ENCODE measurements at places on chromosomes 6 and 20.

DNA sequence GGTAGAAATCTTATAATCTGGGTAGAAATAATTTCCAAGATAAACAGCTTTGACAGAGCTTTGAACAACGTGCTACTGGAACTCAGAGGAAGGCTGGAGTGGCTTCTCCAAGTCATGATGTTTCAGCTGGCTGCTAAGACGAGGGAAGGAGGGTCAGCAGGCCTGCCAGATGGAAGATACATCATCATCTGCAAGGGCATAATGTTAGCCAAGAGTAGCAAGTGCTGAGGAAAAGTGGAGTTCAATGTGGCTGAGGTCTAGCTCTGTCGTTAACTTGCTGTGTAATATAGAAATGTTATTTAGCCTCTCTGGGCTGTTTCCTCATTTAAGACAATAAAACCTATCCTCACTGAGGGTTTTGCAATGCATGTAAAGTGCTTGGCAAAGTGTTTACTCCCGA lies 35.1 kb downstream of the RGS17 start:
- DNase-seq: no peak

DNA sequence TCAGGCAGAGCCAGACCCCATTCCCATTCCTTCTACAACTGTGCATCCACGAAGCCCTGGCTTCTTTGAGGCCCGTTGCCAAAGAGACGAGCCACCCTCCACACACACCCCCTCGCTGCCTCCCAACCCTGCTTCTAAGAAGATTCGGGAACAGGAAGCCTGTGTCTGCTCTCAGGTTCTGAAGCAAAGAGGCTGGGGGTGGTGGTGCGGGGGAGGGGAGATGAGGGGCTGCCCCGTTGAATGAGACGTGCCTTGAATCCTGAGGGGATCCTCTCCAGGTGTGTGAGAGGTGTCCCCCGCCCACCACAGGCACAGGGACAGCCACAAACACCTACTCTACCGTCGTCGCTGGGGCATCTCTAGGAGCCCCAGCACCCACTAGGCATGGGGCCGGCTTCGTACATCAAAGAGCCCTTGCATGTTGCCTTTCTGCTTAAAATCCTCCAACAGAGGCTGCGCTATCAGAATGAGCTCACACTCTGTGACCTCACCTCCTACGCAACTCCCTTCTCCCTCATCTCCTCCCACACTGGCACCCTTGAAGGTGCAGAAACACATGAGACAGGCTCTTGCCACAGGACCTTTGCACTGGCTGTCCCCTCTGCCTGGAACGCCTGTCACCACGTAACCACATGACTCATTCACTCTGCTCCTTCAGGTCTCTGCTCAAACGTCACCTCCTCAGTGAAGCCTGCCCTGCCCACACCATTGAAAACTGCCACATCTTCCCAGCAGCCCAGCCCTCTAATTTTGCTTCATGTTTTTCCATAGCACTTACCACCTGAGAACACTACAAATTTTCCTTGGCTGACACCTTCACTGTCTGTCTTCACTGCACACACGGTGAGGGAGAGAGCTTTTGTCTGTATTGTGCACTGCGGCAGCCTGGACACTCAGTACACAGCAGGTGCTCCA lies 58.5 kb downstream of the PREX1 start:
- peak; percentile 90 for DNase-seq

DNA sequence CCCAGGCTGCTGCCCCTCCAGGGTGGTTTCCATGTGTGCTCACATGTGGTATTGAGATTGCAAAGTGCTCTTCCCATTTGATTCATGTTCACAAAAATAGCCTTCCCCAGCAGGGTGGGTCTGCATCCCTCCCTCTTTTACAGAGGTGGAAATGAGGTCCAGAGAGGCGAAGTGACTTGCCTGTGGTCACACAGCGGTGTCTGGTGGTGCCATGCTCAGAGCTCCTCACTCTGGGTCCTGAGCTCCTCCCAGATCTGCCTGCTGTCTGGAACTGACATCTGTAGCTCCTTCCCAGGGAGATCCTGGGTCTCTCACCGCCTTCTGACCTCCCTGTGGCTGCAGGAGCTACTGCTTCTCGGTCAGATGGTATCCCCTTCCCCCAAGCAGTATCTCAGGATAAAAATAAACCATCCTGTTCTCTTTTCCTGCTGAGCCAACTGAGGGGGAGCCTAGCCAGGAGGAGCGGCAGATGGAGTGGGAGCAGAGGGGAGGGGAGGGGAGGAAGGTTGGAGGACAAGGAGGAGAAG lies 11.9 kb downstream of the CD40 start:
- DNase-seq: peak; percentile 14

DNA sequence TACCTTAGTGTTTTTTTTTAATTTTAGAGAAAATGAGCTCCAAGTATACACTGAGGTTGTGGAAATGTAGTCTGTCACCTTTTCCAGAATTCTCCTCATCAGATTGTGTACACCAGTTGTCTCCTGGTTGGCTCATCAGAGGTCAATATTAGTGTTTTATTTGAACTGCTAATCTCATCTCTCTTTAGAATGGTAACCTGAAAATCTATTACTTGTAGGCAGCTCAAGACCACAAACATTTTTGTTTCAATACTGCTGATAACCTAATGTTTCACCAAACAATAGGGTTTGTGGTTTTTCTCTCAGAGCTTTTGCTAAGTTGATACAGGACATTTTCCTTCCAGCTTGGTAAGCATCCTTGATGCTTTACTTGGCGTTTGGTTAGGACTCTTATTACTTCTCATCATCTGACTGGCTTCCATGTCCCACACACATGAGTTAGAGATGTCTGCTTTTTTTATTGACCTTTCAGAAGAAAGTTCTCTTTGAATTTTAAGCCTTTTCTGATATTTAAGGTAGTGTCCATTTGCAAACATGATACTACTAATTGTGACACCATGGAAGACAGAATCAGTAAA lies 15.1 kb downstream of the ADGRG6 start:
- DNase-seq: no peak

GRCh38 chr6:169253337-169254238 lies at the start of gene THBS2:
TSS of gene THBS2 (minus strand) at chr6:169253846. CDS start at chr6:169250784, 3,062 bp downstream.
- no peak for DNase-seq

DNA sequence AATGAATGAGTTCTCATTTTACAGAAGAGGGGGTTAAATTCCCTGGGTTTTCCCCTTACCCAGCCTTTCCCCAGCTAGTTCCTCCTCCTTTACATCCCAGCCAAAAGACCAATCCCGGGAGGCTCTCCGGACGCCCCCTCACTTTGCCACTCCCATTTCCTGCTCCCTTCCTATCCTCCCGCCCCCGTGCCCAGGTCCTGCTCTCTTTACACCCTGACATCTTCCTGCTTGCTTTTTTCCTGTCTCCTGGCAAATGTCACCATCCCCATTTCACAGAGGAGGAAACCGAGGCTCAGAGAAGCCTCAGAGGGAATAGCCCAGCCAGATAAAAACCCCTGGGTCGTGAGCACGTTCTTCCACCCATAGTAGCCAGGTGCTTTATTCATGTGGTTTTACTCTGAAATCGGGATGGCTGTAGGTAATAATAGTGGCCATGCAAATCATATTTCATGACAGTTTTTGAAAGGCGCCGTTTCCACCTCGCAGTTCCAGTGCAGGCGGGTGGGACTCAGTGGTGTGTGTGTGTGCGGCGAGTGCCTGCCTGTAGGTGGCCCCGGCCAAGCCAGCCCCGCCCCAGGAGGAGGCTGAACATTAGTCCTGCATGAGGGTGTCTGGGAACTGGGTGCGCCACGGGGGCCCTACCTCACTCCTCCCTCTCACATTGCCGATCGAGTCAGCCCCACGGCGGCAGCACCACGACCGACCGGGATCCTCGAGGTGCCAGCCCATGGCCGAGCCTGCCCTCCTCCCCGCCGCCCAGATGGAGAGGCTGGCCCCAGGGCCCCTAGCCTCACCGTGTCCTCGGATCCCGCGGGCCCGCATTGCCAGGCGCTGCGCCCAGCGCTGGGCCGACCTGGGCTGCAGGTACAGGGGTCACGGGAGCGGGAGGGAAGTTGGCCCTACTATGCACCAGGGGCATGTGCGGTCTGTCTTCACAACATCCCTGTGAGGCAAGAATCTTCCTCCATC lies at the start of gene ARHGAP40:
Gene ARHGAP40, plus strand, starts transcription at position 594 of the 969 bp plus-strand sequence.
- peak; percentile 32 for DNase-seq

DNA sequence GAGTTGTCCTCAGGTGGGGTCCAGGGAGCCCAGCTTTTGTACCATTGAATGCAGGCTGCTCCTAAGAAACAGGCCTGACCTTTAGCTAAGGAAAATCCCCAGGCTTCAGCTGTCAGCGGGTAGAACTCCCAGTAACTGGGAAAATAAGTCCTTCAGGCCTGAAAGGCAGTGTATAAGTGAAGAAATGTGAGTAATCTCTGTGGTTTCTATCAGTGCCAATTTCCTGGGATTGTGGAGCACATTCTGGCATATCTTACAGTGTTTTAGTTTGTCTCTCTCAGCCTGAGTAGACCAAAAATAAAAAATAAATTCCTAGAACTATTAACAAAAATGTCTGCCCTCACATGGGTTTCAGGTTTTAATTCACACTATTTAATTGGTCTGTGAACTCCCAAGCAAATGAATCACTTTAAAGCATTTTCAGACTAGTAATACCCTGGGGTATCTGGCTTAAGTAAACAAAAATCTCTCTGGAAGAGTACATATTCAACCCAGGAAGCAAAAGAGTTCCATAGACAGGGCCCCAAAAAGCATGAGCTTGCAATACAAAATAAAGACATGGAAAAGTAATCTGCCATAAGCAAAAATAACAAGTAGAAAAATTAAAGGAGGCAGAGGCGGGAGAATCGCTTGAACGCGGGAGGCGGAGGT lies 566.2 kb upstream of the NOX3 start:
- no peak for DNase-seq

GRCh38 chr6:3943331-3943765 lies 94.2 kb downstream of the FAM50B start:
- peak; percentile 67 for DNase-seq

- no peak for DNase-seq
These were observed 356.8 kb downstream of the DHX35 start for GRCh38 chr20:39318911-39319310.

DNA sequence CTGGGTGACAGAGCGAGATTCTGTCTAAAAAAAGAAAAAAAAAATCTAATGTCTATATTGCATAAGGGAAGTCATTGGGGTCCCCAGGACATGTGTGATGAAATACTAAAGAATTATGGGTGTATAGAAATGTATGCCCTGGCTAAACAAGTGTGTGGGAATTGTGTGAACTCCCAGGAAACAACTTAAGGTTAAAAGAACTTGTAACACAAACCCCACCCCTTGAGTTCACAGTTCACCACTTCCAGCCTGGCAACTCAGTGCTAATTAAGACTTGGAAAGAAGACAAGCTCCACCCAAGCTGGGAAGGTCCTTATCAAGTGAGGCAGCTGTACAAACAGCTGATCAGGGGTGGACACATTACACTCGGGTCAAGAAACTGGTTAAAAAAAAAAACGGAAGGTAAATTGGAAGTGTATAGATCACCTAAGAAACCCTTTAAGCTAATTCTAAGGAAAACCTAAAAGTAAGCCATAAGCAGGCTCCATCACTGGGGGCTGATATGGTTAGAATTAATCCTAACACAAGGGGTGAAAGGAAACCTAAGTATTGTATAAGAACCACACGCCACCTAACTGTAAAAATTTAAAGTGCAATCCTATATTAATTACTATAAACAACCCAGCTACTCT lies 25.2 kb downstream of the HLA-A start:
- DNase-seq: peak; percentile 43

DNA sequence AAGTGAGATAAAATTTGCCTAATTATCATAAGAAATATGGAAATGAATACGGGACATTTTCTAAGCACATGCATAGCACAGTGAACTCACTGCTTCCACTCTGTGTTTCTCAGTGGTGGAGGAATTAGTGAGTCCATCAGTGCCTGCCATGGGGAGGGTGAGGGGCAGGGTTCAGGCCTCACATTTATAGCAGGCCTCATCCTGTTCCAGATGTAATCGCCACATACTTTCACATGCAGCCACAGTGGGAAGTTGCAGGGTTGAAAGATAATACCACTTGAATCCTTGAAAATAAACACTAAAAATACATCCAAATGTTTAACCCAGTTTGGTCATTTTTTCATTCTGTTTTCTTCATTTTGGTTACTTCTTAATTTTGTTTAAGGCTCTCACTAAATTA lies 29.9 kb upstream of the ANKEF1 start:
- no peak for DNase-seq

DNA sequence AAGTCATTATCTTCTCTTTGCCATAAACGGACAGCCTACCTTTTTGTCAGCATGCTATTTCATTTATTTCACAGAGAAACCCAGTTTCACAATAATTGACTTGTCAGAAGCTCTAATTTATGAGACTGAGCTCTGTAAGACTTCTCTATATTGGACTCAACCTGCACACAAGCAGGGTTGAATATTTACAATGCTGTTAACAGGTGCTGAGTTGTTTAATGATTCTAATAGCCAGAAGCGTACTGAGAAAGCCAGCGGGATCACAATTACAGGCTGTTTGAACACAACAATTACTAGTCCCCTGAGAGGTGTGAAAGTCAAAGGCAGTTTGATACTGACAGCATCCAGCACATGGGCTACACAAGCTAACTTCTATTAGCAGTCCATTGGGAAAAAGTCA lies 128.2 kb upstream of the SIM1 start:
- no peak for DNase-seq

- no peak for DNase-seq
These were observed 152.1 kb upstream of the RIN2 start for GRCh38 chr20:19605786-19606485.

- DNase-seq: no peak
These were observed 300.0 kb downstream of the ZFAND3 start for GRCh38 chr6:38119516-38119915.

DNA sequence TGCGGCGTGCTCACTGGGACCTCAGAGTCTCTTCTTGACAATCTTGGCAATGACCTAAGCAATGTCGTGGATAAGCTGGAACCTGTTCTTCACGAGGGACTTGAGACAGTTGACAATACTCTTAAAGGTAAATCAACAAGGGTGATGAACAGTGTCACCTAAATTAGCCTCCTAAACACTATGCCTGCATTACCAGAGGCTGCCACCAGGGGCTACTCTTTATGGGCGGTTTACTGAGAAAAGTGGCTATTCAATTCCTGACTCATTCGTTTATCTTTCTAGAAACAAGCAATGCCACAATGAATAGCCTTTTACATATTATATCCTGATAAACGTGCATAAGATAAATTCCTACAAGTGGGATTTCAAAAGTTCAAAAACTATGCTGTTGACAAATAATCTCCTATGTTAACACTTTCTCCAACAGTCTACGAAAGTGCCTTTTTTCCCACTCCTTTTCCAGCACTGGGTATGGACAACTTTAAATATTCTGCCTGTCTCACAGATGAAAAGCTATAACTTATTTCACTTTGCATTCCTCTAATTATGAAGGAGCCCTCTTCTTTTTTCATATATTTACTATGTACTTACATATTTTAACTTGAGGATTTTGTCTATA lies 1.3 kb downstream of the BPIFA2 start:
- DNase-seq: peak; percentile 23

DNA sequence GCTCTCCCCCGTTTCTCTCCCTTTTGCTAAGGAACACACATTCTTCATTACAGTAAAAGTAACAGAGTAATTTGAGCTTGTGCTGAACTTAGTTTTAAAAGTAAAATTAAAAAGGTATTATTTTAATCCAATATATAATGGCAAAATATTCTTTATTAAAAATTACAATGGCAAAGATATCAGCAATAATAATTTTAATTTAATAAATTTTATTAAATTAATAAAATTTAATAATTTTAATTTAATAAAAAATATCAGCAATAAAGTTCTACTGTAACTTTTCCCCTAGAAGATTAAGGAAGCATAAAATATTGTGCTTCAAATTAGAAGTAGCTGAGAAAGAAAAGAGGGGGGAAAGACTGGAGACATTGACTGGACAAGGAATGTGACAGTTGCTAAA lies 32.5 kb downstream of the DSE start:
- DNase-seq: no peak

Data from inflammatory macrophage treated with lipopolysaccharide for 4 hours (primary cell).